CD14-positive monocyte (primary cell): ENCODE measurements at places on chromosomes 13 and 19.

DNA sequence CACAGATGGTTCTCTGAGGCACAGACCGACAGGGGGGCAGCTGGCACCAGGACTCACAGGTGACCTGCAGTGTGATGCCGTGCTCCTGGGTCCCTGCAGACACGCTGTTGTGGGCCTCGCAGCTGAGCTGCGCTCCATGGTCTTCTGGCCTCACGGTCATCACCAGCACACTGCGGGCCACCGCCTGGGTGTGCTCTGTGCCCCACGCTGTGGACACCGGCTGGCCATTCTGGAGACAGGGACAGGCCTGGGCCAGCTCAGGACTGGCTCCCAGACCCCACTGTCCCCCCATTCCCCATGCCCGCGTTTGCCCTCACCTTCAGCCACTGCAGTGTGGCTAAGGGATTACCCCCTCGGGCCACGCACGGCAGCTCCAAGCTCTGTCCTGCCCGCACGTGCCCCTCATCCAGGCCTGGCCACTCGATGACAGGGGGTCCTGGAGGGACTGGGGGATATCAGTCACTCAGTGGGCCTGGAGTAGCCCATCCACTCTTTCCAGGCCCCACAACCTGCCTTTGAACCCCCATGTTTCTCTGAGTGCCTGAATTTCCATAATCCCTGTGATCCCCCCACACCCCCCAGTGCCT, 3.3 kb downstream of the NPHS1 start:
- DNase-seq = no peak

DNA sequence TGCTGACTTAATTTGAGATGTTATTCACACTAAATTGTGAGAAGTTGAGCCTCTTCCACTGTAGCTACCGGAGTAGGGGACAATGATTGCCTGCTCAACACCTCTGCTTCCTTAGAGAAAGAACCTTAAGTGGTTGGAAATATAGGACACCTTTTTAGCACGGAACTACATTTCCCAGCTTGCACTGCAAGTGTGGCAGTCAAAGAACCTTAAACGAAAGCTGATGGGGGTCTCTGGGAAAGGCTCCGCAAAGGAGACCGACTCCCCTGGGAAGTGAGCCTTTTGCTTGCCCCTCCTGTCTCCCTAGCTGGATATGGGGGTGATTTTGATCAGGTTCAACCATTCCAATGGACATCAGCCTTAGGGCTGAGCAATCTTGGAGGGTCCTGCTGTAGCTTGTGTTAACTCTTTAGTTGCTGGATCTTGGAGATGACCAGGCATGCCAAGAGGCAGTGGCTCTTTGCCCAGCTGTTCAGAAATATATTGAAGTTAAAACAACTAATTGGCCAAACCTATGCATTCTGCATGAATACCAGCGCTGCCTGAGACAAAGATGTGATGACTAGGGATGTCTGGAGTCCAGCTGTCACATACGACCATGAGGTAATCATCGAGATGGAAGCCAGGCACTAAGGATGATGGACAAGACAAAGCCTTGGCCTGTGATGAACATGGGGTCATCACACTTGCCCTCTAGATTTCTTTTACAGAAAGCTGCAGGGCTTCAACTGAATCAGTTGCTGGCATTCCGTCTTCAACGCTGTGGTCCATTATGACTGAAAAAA, 286.5 kb downstream of the FOXO1 start:
- no peak for DNase-seq

- DNase-seq = no peak
These were observed at the start of gene GAMT for GRCh38 chr19:1401138-1401888. Gene GAMT, minus strand, starts transcription at chr19:1401542. Its CDS starts 66 bp downstream, at chr19:1401476.

- DNase-seq = no peak
These were observed 313.2 kb downstream of the SHISA2 start for GRCh38 chr13:25738342-25739196.

DNA sequence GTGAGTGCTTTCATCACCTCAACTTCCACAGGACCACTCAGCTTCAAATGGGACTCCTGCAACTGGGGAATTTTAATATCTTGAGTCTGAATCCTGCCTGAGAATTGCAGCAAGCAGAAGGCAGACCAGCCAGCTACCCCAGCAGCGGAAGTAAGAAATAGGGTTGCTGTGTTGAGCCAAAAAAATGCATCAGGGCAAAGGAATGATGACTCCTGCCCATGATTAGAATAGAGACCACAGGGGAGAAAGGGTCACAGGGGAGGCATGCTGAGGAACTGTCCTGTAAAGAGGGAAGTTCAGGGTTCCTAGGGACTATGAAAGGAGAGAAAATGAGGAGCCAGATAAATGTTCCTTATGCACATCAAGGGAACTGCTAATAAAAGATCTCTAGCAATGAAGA, 370.2 kb downstream of the KCTD12 start:
- no peak for DNase-seq

- peak; percentile 48 for DNase-seq
These were observed at the start of gene JAK3 for GRCh38 chr19:17847538-17848366. Gene JAK3, minus strand, starts transcription at chr19:17847982. Its CDS starts 3,565 bp downstream, at chr19:17844417.

DNA sequence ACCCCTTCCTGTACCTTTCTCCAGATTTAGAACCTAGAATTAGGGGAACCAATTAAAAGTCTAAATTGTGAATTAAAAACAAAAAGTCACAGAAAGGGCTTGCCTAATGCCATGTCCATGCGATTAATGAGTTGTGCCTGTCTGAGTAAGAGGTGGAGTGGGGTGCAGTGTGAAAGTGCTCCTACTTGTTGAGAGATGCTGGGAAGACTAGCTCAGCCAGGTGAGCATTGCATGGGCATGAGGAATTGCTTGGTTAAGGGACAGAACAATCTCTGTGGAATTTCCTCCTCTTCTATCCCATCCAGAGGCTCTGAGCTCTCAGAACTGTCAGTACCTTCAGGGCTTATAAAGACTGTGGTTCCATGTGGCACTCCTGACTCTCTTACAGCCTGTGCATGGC, 159.0 kb upstream of the UBL3 start:
- DNase-seq = no peak

DNA sequence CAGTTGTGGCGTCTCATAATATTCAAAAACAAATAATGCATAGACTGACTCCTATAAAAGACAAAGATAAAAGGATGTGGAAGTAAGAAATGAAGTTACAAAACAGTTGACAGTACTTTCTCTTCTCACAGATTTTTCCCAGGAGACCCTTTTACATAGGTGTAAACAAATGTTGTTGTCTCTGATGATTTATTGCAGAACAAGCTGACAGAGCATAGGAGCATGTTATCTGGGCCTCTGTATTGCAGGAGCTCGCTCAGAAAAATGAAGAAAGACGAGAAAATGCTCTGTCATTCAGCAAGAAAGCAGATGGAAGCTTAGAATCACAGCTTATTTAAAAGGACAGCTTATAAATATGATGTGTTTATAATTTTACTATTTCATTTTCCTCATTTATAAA, 353.6 kb upstream of the GPC6 start:
- no peak for DNase-seq

DNA sequence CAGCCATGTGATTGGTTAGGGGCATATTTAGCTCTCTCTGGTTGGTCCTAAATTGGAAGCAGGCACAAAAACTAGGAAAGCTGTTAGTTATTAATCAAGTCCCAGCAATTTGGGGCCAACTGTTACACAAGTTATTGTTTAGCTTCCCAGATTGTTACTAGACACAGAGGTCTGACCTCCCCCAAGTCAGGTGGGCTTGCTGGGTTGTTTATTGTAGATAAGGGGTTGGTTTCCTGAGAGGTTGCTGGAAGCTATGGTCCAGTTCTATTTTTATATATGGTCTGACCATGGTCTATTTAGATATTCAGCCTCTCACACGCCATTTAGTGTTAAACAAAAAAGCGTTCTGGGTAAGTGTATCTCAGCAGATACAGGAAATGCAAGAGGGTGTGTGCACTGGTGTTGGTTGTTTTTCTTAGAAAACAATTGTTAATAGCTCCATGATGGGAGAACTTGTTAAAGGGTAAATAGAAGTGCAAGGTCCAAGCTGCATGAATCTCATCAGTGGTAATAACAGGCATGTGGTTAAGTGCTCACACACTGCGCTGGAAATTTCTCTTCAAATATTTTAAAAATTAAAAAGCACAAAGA, 150.0 kb downstream of the RAP2A start:
- no peak for DNase-seq
